ENCODE measurements at places on chromosomes 1 and 21.

DNA sequence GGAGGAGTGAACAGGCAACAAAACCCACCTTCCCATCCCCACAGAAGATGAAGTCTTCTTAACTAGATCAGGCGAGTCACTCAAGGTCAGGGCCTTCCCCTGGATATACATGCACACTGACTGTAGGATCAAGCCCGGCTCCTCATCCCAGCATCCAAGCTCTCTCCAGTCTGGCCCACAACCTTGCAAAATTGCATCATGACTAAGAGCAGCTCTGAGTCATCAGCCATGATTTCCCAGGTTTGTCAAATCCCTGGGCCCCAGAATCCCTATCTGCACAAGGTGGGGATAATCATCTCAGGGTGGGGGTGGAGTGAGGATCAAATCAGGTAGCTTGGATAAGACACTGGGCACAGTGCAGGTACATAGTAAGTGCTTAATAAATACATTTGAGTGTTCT, 199.3 kb upstream of the GRIK3 start:
- DNase-seq = no peak

- no peak for DNase-seq
Measured at GRCh38 chr1:57086154-57086553, 120.3 kb upstream of the C8B start.

DNA sequence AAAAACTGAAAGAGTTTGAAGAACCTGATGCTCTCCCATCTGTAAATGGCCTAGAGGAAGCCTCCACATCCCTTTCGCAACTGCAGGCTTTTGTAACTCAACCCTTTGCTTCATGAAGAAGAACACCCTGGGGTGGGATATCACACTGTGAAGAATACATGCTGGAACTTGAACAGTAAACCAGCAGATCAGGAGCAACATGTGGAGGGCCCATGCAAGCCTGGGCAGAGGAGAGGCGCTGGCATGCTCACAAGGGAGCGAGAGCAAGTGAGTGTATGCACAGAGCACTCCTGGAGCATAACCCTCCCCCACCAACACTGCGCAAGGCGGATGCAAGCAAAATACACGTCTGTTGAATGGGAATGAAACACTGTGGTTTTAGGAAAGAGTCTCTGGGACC, 24.6 kb upstream of the SPAG17 start:
- DNase-seq = no peak

GRCh38 chr1:237235091-237235490, 193.1 kb downstream of the RYR2 start:
- no peak for DNase-seq

- no peak for DNase-seq
Measured at GRCh38 chr21:22670148-22670547, 1671.9 kb downstream of the NCAM2 start.

DNA sequence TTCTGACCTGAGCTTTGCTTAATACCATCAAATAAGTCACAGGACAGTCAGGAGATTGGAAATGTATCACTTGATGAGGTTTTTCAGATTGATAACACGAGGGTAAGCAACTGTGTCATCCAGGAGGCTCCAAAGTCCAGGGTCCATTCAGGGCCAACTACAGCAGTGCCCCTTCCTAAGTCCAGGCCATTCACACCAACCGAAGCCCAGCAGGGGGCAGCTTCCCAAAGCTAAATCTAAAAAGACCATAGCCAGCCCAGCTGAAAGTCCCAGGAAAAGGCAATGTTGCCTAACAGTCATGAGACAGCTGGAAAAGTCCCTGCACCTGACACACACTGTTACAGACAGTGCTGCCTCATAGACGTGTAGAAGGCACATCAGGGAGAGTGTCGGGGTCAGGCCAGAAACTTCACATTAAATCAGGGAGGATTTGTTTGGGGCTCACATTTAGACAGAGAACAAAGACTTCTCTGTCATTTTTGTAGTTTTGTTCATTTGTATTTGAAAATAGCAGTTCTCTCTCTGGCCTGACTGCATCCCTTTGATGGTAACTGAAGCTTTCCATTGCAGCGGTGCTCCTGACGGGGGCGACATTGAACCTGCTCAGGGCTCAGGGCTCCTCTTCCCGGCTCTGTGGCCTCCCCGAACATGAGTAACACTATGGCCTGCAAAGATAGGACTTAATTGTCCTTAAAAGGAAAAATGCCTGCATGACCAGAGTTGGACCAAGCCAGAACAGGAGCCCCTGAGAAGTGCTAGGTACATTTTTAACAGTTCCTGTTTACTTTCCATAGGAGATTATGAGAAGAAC, 200.4 kb downstream of the NRIP1 start:
- DNase-seq = peak; percentile 91

DNA sequence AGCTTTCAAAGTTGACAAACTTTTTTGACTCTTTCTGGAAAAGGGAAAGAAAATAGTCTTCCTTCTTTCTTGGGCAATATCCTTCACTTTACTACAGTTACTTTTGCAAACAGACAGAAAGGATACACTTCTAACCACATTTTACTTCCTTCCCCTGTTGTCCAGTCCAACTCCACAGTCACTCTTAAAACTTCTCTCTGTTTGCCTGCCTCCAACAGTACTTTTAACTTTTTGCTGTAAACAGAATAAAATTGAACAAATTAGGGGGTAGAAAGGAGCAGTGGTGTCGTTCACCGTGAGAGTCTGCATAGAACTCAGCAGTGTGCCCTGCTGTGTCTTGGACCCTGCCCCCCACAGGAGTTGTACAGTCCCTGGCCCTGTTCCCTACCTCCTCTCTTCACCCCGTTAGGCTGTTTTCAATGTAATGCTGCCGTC, 160.8 kb upstream of the SGIP1 start:
- DNase-seq = no peak

DNA sequence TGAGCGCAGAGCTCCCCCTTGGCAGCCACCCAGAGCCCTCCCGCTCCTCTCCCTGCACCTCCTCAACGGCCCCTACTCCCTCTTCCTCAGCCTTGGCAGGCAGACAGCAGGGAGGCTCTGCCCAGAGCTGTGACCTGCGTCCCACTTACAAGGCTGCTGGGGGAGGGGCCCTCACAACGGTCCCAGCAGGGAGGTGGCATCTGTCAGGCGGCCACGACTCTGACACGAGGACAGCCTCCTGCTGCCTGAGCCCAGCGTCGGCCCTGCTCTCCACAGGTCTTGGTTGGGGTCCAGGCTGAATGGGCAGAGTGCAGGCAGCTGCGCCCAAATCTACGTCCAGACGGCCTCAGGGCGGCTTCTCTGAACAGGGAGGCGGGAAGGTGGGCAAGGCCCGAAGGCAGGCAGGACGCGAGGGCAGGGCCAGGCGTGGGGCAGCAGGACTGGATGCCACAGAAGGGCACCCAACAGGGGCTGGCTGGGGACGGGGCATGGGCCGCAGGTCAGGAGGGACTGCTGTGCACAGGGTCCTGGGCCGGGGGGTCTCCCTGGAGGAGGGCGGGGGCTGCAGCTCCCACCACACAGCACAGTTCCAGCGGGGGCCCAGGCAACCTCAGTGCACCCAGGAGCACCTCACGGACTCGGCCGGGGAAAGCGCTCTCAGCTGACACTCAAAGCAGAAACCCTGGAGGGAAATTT, 7.5 kb downstream of the SLC19A1 start:
- no peak for DNase-seq

DNA sequence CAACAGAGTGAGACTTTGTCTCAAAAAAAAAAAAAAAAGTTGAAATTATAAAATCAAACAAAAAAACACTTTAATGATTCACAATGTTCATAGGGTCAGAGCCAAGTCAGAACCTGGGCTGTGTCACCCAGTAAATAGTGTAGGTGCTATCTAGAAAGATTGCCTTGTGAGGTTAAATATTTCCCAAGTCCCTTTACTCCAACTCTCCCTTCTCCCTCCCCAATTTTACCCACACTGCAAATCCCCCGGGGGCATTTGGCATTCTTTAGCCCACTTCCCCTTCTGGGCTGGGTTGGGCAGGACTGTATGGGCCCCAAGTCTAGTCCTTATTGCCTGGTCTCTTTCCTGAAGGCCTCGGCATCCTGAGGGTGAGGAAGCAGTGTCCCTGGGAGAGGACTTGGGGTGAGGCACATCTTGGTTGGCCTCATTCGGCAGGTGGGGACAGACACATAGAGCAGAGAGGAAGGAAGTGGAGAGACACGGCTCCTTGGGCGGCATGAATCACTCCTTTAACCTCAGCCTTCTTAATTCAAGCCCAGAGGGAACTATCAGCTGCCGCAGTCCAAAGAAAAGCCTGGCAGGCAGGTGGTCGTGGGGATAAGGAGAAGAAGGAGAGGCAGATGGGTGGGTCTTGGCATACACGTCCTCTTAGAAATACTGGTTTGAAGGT, 8.2 kb downstream of the ADORA1 start:
- DNase-seq = no peak

DNA sequence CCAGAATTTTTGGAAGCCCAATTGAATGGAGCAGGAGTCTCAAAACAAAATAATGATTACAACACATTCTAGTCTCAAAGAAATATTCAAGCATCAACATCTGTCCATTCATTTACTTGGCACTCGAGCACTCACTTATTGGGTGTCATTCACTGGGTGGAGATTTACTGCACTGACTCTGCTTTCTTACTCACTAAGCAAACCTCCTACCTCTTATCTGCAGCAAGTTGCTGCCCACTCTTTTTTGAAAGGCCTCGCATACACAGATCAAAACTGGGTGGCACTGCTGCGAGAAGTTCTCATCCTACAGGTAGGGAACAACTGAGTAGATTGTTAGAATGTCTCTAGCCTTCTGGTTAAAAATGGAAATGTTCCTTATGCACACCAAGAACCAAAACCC, 18.0 kb downstream of the RHBDL2 start:
- DNase-seq = no peak

GRCh38 chr1:59699227-59699847, 115.4 kb upstream of the HOOK1 start:
- peak; percentile 61 for DNase-seq

- no peak for DNase-seq
Measured at GRCh38 chr1:14205066-14205465, 393.4 kb upstream of the KAZN start.

DNA sequence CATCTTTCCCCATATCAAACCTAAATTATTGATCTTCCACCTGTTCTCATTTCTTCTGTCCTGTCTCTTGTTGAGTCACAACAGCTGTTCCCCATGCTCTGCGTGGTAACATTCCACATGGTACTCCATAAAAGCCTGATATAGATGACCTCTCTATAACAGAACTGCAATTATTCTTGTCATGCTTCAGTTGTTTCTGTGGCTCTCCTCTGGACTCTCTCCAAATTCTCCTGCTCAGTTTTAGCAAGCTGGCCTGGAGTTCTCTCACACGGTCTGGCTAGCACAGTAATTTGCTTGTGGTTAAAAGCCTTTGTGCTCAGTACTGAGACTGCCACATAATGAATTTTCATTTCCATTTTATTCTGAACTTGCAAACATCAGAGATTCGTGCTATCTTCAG, 10.6 kb upstream of the LRRC39 start:
- peak; percentile 31 for DNase-seq

- peak; percentile 51 for DNase-seq
Measured at GRCh38 chr1:23664837-23665795, 26.5 kb upstream of the RPL11 start.

Data from mesenchymal stem cell (in vitro differentiated cells and primary cell).